ENCODE measurements at places on chromosomes 3 and 15.

- DNase-seq = no peak
Measured at GRCh38 chr3:31571325-31571724, 38.6 kb downstream of the STT3B start.

- no peak for DNase-seq
Measured at GRCh38 chr15:91021516-91022074, 799 bp downstream of the VPS33B start.

DNA sequence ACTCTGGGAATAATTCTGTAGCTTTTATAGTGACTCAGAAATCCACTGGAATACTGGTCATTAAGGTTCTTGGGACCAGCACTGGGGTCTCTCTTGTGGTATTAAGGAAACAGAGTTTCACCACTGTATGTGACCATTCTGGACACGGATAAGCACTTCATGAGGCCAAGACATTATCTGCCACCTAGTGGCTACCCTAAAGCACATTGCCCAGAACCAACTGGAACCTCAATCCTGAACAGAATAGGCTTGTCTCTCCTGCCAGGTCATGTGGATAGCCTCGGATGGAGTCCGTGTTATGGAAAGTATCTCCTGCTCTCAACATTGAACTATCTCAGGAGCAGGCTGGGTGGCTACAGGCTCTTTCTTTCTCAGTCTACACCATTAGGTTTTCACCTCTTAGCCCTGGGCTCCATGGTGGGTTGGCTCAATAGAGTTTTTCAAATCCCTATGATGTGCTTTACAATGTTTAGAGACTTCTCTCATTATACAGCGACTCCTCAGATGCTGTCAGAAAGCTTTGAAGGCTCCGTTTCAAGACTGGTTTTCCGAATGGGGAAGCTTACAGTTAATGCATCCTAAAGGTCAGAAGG, 167.6 kb upstream of the ST8SIA2 start:
- no peak for DNase-seq

DNA sequence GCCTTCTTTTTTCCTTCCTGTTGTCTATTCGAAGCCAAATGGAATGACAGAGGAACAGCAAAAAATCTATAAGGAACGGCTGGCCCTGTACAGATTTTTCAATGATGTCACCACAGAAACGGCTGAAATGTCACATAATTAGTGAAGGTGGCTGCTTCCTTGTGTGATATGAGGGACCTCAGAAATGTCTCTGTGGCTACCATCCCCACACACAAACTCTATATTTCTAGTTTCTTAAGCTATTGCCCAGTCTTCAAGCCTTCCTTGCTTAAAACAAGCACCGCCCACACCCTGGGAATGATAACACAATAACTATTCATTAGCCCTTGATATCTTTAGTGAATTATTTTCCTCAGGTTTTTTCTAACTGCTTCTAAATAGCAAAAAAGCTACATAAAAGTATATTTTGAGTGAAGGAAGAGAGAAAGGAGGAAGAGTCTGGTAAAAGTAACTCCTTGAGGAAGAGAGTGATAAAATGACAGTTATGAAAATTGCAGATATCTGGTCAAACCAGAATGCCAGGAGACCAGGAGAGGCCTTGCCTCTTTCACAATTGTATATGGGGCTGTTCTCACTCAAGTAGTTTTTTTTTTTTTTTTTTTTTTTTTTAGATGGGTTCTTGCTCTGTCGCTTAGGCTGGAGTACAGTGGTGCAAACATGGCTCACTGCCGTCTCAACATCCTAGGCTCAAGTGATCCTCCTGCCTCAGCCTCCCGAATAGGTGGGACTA, 38.7 kb downstream of the FMN1 start:
- no peak for DNase-seq

DNA sequence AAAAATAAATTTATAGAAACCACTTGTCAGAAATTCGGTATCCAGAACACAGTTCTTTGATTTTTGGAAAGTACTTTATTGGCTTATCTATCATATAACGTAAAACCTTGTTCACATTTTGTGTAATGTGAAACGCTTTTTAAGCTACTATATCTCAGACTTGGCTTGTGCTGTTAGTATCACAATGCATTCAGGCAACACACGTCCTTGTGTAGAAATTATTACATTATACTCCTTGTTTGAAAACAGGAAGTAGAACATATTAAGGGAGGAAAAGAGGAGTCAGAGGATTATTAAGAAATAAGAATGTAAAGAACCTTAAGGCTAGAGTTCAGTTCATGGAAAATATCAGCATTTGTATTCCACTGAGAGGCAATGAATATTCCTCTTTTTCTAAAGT, 1.6 kb downstream of the DNAJC13 start:
- no peak for DNase-seq

DNA sequence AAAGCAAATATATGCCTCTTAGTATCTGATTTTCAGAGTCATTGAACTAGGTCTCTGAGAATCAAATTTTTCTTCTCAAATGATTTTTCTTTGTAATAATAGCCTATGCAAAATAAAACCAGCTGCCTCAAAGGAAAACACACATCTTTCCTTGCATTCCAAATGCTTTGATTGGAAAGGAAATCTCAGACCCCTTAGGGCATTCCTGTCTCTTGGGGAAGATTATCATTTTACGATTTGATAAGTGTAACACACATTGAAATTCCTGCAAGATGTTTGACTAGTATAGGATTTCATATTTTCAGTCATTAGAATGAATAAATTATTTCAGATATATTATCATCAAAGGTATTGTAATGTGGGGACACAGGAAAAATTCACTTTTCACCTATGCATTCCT, 244.8 kb downstream of the EPHA6 start:
- no peak for DNase-seq
